Muscle of back (tissue), 13 donors: ENCODE measurements at places on chromosomes 3 and 15.

- no peak for DNase-seq
These were observed 23.5 kb downstream of the PFN2 start for GRCh38 chr3:149947231-149947630.

DNA sequence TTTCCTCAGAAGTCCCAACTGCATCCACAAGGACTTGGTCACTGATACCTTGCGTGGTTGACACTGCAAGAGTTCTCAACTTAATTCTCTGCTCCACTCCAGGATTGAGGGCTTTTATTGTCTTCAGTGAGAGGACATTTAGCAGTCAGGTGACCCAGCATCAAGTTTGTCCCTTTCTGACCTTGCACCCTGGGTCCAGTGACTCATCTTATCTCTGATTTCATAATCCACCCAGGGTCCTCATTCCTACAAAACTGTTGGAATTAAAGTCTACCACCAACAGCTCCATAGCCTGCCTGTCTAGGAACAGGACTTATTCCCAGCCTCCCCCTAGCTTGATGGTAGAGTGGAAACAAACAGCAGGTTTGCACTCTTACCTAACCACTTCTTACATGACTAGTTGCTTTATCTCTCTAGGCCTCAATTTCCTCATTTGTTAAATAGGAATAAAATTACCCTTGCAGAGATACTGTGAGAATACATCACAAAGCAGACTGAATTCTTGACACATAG is 151.3 kb upstream of the LPP start:
- DNase-seq: no peak

DNA sequence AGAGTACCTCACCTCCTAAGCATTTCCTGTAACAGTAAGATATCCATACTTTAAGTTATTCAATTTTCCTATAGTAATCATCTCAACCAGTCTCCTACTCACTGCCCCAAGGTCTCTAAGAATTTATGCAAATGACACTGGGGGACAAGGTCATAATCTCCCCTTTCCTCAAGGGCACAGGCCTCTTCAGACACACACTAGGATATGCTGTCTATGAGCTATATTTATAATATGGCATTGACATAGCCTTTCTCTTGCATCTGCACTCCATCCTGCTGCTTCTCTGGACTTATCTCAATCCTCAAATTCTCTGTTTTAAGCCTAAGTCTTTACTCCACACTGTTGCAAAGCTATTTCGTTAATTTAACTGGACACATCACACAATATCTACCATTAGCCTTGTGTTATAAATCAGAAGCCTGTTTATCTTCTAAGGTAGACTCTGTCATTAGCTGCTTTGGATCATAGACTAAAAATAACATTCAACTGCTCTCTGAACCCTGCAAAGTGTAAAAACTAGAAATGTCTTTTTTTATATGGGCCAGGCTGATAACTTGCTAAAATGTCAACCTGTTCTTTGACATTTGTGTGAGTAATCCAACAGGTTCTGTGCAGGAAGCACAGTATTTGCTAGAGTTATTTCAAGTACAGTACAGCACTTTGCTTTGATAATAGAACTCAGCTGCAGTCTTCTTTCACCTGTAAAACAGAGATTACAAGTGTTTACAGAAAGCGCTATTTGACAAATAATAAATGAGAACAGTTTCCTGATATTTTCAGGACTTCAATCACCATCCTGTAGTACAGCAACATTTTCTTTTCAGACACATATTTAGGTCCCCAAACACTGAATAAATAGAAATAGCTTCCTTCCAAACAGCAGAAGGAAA is 17.8 kb upstream of the SEC62 start:
- DNase-seq: no peak

GRCh38 chr3:195372220-195372619 is 70.6 kb downstream of the ACAP2 start:
- DNase-seq: no peak

DNA sequence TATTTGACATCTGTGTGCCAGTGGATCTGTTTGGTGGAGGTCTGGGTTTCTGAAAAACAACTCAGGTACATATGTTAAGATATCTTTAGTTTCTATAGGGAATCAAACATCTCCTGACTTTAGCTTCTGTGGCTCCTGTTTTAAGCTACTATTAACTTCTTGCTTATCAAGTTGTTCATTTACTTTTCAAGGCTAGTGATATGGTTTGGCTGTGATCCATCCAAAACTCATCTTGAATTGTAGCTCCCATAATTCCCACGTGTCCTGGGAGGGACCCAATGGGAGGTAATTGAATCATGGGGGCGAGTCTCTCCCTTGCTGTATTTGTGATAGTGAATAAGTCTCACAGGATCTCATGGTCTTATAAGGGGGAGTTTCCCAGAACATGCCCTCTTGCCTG is 41.4 kb downstream of the ZNF860 start:
- DNase-seq: no peak
